ENCODE measurements at places on chromosomes 3 and 15. TPM values are rescaled to one million over a fixed set of nuclear protein-coding genes. Genes with fewer than 3 reads are reported as not detected.

The ZDHHC23 gene
- polyA plus RNA-seq, result 1.4 TPM

The CLRN1 gene
- polyA plus RNA-seq, result not detected

The CSTA gene
- 0.61 TPM for polyA plus RNA-seq

The GLDN gene
- 1.8 TPM for polyA plus RNA-seq

The C3orf18 gene
- 8.7 TPM for polyA plus RNA-seq

The ADGRG7 gene
- not detected for polyA plus RNA-seq

The DOCK3 gene
- 0.07 TPM for polyA plus RNA-seq

The SERPINI2 gene
- polyA plus RNA-seq, result not detected

The VGLL3 gene
- 222 TPM for polyA plus RNA-seq

The GOLGA8S gene
- polyA plus RNA-seq, result 0.03 TPM

The CFAP92 gene
- polyA plus RNA-seq, result 0.07 TPM

The ZNF774 gene
- 1.2 TPM for polyA plus RNA-seq

The DCLK3 gene
- polyA plus RNA-seq, result not detected

The TLR9 gene
- not detected for polyA plus RNA-seq

The SLC25A20 gene
- polyA plus RNA-seq, result 40.3 TPM

The TM6SF1 gene
- 3.9 TPM for polyA plus RNA-seq

The RNF168 gene
- polyA plus RNA-seq, result 2.6 TPM

The ACVR2B gene
- polyA plus RNA-seq, result 0.62 TPM

The CFAP100 gene
- polyA plus RNA-seq, result not detected

The PTH1R gene
- polyA plus RNA-seq, result 0.06 TPM

The POLG gene
- 20.4 TPM for polyA plus RNA-seq

The SEMA5B gene
- not detected for polyA plus RNA-seq

The CD276 gene
- 103 TPM for polyA plus RNA-seq

The ZNF860 gene
- 0.70 TPM for polyA plus RNA-seq

The FGF7 gene
- polyA plus RNA-seq, result 61.5 TPM

The ALDH1A2 gene
- 1.1 TPM for polyA plus RNA-seq

The STAB1 gene
- 0.09 TPM for polyA plus RNA-seq

The DPPA2 gene
- polyA plus RNA-seq, result not detected

The DLEC1 gene
- polyA plus RNA-seq, result 0.05 TPM

The C3orf49 gene
- polyA plus RNA-seq, result not detected

The TEX9 gene
- polyA plus RNA-seq, result 2.2 TPM

Data from fibroblast of lung (primary cell).